Spleen (tissue), 13 donors: ENCODE measurements at places on chromosomes 1 and 21.

DNA sequence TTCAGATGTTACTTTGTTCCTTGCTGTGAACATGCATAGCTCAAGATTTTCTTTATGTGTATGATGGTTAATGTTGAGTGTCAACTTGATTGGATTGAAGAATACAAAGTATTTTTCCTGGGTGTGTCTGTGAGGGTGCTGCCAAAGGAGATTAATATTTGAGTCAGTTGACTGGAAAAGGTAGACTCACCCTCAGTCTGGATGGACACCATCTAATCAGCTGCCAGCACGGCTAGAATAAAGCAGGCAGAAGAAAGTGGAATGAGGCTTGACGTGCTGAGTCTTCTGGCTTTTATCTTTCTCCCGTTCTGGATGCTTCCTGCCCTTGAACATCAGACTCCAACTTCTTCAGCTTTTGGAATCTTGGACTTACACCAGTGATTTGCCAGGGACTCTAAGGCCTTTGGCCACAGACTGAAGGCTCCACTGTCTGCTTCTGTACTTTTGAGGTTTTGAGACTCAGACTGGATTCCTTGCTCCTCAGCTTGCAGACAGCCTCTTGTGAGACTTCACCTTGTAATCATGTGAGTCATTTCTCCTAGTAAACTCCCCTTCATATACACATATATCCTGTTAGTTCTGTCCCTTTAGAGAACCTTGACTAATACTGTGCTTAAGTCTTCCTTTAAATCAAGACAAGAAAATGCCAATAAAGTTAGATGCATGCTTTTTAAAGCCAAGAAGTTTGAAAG, 626.6 kb downstream of the KCNT2 start:
- no peak overlapping the region for H3K4me3 ChIP-seq
- no peak overlapping the region for H3K27ac ChIP-seq
- H3K27me3 ChIP-seq, result no peaks in the 10 kb centered on the region

DNA sequence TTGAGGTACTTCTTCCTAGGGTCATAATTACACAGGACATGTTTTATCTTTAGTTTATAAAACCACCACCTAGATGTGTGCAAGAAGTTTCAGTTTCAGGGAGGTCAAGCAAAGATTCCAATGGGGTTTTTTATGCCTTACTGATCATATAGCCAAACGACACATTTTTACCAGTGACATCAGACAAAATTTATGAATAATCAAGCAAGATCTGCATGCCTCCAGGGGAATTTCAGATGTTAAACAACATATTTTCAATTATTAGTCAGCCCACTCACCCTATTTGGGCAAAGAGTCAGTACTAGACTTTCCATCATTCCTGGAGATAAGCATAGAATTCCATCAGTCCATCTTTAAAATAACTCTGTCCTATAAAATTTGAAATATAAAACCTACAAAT, 867.4 kb downstream of the KCNT2 start:
- no peaks in the 10 kb centered on the region for H3K4me1 ChIP-seq
- DNase-seq, result no peak
- no peaks in the 10 kb centered on the region for H3K27me3 ChIP-seq
- no peak overlapping the region for H3K27ac ChIP-seq
- H3K4me3 ChIP-seq, result no peak overlapping the region

- H3K4me3 ChIP-seq, result no peak overlapping the region
- no peak overlapping the region for H3K27ac ChIP-seq
- H3K27me3 ChIP-seq, result no peaks in the 10 kb centered on the region
These were observed 92.7 kb downstream of the LEPR start for GRCh38 chr1:65512967-65513780.

DNA sequence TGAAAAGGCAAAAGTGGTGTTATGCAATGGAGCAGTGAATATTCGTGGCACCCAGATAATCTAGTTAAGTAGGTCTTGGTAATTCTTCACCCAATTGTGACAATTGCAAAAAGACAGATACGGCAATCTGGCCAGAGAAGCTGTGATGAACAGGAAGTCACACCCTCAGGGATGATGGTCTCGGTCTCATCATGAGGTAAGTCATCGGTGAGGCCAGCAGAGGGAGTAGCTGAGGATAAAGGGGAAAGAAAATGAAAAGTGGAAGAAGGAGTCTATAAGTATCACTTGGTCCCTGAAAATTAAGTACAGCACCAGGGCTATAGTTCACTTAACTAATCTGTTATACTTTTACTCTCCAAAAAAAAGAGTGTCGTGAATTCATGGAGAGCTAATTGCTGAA, 258.8 kb upstream of the NCAM2 start:
- no peak overlapping the region for H3K27ac ChIP-seq
- no peaks in the 10 kb centered on the region for H3K27me3 ChIP-seq
- H3K4me1 ChIP-seq, result no peaks in the 10 kb centered on the region
- H3K4me3 ChIP-seq, result no peak overlapping the region
- DNase-seq, result no peak

DNA sequence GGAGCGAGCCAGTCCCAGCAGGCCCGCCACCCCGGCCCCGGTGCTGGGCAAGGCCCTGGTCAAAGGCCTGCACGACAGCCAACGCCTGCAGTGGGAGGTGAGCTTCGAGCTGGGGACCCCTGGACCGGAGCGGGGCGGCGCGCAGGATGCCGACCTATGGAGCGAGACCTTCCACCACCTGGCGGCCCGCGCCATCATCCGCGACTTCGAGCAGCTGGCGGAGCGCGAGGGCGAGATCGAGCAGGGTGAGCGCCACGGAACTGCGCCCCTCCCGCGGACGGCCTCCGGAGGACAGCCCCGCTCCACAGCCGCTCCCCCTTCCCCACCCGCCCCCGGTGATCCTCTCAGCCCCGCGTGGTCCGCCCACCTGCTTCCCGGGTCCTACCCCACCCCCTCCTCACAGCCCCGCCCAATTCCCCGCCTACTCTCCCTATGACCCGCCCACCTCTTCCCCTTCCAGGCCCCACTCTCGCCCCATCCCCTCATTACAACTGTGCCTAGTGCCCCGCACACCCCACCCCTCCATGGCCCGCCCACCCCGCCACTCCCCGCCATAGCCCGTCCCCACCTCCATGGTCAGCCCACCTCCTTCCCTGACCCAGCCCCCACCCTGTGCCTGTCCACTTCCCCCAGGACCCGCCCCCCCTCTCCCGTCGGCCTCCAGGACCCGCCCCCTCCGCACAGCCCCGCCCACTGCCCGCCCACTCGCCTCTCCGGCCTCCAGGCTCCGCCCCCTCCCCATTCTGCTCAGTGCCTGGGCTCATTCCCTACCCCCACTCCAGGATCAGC, 52.7 kb downstream of the VWA5B1 start:
- H3K27me3 ChIP-seq, result peaks cover 20% of the 10 kb centered on the region
- peaks cover 10% of the 10 kb centered on the region for H3K4me1 ChIP-seq
- no peak overlapping the region for H3K27ac ChIP-seq
- DNase-seq, result peak; percentile 74
- H3K36me3 ChIP-seq, result no peaks in the 10 kb centered on the region
- no peak overlapping the region for H3K4me3 ChIP-seq

DNA sequence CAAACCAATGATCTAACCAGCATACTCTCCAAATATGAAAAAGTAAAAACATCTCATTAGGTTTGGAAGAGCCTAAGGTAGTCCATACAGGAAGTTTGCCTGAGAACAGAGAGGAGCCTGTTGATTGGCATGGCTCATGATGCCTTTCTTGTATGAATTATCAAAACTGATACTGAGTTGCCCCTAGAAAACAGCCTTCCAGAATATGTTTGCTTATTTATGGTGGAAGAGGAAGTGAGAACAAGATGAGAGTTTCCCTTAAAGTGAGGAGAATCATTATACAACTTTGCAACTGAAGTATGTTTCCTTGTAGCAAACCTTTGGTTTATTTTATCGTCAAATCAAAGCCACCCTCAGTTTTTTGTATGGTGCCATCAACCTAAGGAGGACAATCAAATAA, 23.8 kb upstream of the KIAA1614 start:
- no peaks in the 10 kb centered on the region for H3K27me3 ChIP-seq
- no peak overlapping the region for H3K27ac ChIP-seq
- no peak overlapping the region for H3K4me3 ChIP-seq
- H3K36me3 ChIP-seq, result no peaks in the 10 kb centered on the region
- no peak for DNase-seq

DNA sequence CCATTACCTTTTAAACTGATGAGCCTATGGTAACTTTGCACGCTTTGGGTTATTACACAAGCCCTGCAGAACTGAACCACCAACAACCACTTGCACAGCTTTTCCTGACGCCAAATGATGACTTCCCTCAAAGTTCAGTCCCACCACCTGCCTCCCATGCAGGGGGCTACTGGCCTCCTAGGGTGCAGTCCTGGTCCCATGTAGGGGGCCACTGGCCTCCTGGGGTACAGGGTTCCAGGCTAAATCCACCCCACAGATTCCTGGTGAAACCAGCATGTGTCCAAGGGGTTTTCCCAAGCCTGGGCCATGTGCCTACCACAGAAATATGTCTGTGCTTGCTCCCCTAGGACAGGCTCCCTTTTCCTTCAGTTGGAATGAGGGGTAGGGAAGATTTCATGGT, 73.4 kb upstream of the ZNF678 start:
- no peaks in the 10 kb centered on the region for H3K4me1 ChIP-seq
- no peak overlapping the region for H3K4me3 ChIP-seq
- DNase-seq, result no peak
- H3K27ac ChIP-seq, result no peak overlapping the region

- no peaks in the 10 kb centered on the region for H3K36me3 ChIP-seq
- peaks cover 25% of the 10 kb centered on the region for H3K27me3 ChIP-seq
- H3K27ac ChIP-seq, result no peak overlapping the region
- peaks cover 13% of the 10 kb centered on the region for H3K4me1 ChIP-seq
- peak overlapping the region; percentile 70 for H3K4me3 ChIP-seq
- DNase-seq, result peak; percentile 81
These were observed 402 bp upstream of the AK4 start for GRCh38 chr1:65147424-65148177.

- H3K36me3 ChIP-seq, result no peaks in the 10 kb centered on the region
- H3K4me3 ChIP-seq, result no peak overlapping the region
- no peak overlapping the region for H3K27ac ChIP-seq
- peaks cover 23% of the 10 kb centered on the region for H3K4me1 ChIP-seq
These were observed 390 bp upstream of the NGF start for GRCh38 chr1:115338457-115338820.

DNA sequence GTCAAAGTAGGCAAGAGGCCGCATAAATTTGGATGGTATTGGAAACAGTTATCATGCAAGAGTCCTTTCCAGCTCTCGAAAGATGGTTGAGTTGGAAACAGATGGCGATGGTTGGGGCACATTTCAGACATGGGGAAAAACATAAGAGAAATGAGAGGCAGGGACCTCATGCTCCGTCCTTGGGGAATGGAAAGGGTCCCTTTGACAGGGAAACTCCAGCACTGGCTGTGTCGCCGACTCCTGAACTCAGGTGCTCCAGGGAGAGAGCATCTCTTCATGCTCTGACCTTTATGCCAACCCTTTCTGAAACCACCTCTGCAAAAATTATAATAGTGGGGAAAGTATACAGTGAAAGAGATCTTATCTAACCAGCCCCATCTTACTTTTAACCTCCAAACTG, 36.8 kb upstream of the COL6A2 start:
- peaks cover 14% of the 10 kb centered on the region for H3K4me1 ChIP-seq
- no peak for DNase-seq
- H3K36me3 ChIP-seq, result no peaks in the 10 kb centered on the region
- H3K27me3 ChIP-seq, result no peaks in the 10 kb centered on the region
- no peak overlapping the region for H3K4me3 ChIP-seq

GRCh38 chr21:42233067-42233961, 14.4 kb downstream of the ABCG1 start:
- no peak overlapping the region for H3K4me3 ChIP-seq
- peaks cover 100% of the 10 kb centered on the region for H3K4me1 ChIP-seq
- H3K27me3 ChIP-seq, result no peaks in the 10 kb centered on the region
- peaks cover 6% of the 10 kb centered on the region for H3K36me3 ChIP-seq

- H3K4me1 ChIP-seq, result peaks cover 60% of the 10 kb centered on the region
- H3K27me3 ChIP-seq, result no peaks in the 10 kb centered on the region
- H3K36me3 ChIP-seq, result no peaks in the 10 kb centered on the region
These were observed 58.9 kb downstream of the CD46 start for GRCh38 chr1:207810606-207811295.

DNA sequence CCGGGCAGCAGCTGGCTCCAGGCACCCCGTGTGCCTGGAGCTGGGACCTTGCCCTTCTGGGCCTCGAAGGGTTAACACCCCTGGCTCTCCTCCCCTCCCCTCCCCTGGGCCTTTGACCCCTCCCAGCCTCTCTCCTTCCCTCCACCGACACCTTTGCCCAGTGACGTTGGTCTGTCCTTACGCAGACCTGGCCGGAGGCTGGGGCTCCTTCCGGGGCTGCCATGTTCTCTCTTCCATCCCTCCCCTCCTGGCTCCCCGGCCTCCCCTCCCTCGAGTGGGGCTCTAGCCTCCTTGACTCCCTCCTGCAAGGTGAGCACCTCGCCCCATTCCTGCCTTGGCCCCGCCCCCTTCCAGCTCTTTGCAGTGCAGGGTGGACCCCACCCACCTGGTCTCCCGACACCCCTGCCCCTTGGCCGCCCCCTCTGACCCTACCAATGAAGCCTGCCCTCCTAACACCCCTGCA, at the start of gene TMEM82:
TSS of gene TMEM82 (plus strand) at position 161 of the 463 bp plus-strand sequence. CDS start at position 222, 61 bp downstream.
- H3K27me3 ChIP-seq, result no peaks in the 10 kb centered on the region
- no peak within 1 kb of the TSS for H3K4me3 ChIP-seq
- peaks cover 11% of the 10 kb centered on the region for H3K4me1 ChIP-seq
- H3K36me3 ChIP-seq, result no peaks in the 10 kb centered on the region
- no peak within 1 kb of the TSS for H3K27ac ChIP-seq

DNA sequence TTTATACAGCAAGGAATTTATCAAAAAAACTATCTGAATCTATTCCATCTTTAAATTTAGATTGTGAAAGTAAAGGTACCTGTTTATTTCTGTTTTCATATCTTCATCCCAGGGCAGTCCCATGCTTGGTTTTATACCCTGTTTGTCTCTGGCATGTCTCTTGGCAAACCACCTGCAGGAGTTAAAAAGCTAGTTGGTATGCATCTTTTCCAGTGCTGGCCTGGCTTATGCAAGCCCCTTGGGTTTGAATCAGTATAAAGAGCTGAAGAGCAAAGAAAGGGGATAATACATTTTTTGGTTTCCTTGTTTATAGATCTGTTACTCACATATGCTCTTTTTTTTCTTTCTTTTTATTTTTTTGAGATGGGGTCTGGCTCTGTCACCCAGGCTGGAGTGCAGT, 37.8 kb downstream of the LRRC8C start:
- no peak for DNase-seq
- H3K27me3 ChIP-seq, result no peaks in the 10 kb centered on the region
- H3K27ac ChIP-seq, result no peak overlapping the region
- peaks cover 43% of the 10 kb centered on the region for H3K4me1 ChIP-seq
- no peaks in the 10 kb centered on the region for H3K36me3 ChIP-seq

DNA sequence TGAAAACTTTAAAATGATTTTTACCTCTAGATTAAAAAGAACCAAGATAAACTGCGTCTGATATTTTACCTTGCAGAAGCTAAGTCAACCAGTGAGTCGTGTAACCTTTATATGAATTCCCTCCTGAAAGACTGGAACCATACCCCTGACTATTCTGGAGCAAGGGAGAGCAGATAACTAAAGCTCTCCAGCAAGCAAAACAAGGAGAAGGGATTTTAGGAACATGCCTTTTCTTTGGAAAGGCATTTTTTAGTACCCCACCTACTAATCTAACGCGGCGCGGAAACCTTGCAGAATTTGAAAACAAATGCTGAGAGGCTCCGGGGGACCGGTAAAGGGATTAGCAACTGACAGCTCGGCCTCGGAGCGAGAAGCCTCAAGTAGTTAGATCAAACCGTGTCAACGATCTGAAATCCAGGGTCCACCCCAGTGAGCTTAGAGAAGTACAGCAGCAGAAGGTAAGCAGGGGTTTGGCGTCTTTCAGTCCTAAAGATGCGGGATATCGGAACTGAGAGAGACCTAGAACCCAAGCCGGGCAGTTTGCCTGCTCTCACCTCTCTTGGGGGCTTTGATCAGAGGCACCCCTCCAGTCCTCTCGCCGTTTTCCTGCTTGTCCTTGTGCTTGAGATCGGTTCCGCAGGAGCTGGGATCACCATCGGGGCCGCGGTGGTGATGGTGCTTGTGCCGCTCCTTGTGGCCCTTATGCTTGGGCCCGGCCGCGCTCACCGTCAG, 954 bp downstream of the RSBN1 start:
- peaks cover 57% of the 10 kb centered on the region for H3K4me1 ChIP-seq
- H3K27me3 ChIP-seq, result no peaks in the 10 kb centered on the region
- peak overlapping the region; percentile 95 for H3K27ac ChIP-seq
